Activated CD4-positive, alpha-beta T cell treated with anti-CD3 and anti-CD28 coated beads for 4 hours (primary cell): ENCODE measurements at places on chromosomes 7 and 10.

DNA sequence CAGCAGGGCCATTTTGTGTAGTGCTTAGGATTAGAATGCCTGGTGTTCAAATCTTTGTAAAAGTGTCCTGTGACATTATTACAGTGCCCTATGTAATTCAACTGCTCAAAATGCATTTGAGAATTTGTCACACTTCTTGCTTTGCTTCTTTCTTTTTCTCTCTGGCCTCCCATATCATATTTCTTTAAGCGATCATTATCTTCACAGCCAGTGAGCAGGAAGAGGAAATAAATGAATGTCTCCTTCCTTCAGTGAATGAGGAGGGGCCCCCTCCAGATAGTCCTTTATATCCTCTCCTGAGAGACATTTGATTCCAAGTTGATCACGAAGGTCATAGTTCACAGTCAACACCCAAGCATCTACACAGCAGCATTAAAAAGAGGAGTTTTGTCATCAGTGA is 425.1 kb upstream of the NPVF start:
- no peak for DNase-seq

DNA sequence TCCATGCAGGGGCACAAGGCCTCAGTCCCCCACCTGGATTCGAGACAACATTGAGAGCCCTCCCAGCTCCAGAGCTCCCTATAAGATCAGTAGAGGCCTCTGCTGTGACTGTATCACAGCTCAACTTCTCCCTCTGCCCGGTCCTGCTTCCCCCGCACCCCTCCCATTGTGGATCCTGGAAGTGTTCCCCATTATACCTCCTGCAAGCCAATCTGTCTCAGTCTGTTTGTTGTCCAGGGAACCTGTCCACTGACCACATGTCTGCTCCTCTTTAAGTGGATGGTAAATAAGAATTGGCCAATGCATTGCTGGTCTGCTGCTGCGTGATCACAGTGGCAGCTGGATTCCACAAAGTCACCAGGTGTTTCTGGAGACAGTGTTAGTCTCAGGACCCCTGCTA is 259.7 kb upstream of the HABP2 start:
- DNase-seq: no peak

DNA sequence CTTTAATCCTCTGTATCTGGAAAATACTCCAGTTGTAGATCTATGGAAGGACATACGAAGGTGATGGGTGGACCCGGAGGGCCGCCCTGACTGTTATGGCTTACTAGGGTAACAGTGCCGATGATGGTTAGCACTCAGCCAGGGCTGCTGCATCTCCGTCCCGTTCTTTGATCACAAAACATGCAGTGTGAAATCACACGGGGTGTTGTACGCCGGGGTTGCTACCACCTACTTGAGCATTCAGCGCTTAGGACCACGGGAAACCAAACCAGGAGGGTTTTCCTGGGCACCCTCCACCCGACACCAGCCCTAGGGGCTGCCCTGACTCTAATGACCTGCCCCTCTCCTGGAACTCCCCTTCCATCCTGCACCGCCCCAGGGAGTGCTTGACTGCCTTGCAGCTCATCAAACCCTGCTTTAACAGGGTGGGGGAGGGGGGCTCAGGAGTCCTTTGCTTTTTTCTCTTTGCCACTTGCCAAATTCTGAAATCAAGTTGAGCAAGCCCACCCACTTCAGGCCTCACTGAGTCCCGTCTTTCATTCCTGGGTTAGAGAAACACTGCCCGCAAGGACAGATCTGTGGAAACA is 20.4 kb downstream of the ZNF775 start:
- no peak for DNase-seq

GRCh38 chr7:4883372-4884144 is at the start of gene RADIL:
Gene RADIL (minus strand): TSS chr7:4883716. CDS start chr7:4878139, 5,577 bp downstream.
- DNase-seq: peak; percentile 77

GRCh38 chr7:97971120-97971989 is 18.6 kb downstream of the OCM2 start:
- peak; percentile 44 for DNase-seq

DNA sequence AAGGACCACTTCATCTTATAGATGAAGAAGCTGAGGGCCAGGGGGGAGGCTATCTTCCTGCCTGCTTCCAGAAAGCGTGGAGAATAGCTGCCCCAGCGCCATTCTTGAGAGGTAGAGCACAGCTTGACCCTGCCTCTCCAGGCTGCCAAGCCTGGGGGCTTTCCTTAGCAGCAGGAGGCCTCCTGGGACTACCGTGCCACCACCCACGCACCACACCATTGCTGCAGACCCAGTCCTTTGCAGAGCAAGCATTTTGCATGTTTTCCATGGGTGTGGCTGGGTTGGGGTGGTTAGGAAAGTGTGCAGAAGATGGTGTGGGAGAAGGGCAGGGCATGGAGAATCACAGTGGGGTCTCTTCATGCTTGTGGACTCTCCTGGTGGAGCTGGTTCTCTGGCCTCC is 64.9 kb downstream of the TBXAS1 start:
- DNase-seq: no peak

DNA sequence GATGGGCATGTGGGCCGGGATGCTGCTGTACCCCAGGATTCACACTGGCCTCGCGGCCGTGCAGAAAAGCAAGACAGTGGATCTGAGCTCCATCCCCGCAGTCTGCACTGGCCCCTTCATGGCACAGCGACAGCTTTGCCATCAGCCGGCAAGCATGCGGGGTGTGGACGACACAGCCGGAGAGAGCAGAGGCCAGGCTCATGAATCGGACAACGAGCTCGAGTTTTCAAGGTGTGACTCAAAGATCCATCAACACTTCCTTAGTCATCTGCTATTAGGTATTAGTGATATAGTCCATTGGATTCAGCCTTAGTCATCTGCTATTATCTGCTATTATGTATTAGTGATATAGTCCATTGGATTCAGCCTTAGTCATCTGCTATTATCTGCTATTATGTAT is 254.7 kb downstream of the KLF6 start:
- DNase-seq: no peak

DNA sequence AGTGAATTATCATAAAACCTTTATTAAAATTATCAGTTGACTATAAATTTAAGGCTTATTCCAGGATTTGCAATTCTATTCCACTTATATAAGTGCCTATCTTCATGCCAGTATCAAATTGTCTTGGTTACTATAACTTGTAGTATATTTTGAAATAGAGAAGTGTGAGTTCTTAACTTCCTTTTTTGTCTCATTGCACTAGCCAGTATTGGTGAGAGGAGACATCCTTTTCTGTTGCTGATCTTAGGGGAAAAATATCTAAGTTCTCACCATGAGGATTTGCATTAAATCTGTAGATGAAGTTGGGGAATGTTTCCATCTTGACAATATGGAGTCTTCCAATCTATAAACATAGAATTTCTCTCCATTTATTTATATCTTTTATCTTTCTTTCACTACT is 104.2 kb upstream of the MKI67 start:
- no peak for DNase-seq

GRCh38 chr10:67553254-67553653 is 142.7 kb downstream of the CTNNA3 start:
- no peak for DNase-seq

DNA sequence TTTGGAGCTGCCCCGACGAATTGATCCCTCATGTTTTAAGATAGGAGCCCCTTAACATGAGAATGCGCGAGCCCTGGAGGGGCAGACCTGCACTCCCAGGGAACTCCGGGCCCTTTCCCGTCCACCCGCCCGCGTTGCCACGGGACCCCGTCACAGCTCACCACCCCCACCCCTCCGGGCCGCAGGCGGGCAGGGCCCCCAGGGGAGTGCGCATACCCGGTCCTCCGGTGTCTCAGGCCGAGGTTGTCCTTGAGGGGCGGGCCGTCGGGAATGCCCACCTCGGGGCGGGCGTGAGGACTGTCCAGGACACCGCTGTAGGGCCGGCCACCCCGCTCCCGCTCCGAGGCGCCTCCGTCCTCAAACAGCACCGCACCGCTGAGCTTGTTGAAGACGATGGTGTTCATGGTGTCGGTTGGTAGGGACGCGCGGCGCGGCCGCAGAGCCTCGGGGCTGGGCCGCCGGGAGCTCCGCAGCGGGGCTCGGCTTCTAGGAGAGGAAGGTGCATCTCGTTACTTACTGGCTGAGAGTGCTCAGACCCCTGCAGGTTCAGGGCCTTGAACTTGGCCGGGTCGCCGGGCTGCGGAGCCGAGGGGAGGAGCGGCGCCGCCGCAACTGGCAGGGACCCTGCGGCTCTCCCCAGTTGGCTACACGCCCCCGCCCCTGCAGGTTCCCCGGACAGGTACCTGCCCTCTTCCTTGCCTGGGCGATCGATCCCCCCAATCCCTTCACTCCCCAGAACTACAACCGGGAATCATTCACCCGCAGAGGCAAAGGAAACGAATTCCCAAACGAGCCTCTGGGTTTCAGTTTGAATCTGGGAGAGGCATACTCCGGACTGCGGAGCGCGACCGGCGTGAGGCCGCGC is 2.4 kb downstream of the MKX start:
- peak; percentile 23 for DNase-seq

DNA sequence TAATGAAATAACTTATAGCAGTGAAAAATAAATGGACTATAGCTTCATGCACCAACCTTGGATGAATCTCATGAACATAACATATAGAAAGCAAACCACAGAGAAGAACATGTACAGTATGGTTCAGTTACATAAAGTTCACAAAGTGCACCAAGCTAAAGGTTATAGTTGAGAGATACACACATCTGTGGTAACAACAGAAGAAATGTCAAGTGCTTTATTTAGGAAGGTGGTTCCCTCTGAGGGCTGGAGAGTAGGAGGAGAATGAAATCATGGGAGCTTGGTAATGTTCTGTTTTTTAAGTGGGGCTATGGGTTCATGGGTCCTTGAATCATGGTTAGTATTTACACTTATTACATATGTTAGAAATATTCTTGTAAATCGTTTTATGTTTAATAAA is 323.3 kb downstream of the PHTF2 start:
- DNase-seq: no peak

DNA sequence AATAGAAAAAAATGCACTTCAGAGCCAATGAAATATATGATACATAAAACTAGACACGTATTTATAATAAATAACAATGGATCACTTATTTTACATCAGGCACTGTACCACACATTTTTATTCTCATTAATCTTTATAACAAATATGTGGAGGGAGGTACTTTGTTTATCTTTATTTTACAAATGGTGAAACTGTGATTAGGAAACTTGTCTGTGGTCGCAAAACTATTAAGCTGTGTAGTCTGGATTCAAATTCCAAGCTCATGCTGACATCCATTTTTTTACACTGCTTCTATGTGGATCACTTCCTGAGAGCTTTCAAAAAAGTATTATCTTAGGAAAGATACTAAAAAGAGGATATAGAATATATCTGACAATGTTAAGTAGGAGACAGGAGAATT is 978.6 kb downstream of the SORCS1 start:
- no peak for DNase-seq

- no peak for DNase-seq
Observed at GRCh38 chr10:72174297-72174662, 41.5 kb upstream of the ANAPC16 start.

DNA sequence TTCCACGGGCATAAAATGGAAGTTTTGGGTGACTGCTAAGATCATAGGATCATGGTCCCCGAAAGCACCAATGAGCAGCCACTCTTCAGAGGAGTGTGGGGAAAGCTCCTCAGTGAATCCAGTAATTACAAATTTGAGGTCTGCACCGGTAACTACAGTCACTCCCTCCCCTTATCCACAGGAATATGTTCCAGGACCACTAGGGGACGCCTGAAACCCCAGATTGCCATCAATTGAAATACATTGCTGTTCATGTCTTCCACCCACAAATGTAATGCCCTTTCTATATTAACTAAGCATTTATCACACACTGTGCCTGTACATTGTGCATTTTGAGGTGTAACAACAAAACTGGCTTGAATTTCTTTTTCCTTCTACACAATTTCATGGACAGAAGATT is 447.9 kb upstream of the PFKP start:
- DNase-seq: no peak

DNA sequence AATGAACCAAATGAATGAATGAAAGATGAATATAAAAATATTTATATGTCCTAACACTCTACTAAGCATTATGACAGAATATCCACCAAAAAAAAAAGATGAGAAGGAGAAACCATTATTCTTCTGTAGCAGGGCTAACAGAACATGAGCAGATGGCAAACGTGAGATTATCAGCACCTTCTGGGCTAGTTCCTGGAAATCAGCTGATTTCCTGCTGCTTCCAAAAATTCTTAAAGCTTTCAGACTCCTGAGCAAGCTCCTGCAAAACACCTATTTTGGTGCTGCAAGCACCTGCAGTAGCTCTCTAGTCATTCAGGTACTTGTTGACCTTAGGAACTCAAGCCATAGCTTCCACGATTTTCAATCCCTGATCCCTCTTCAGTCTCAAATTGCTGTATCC is 51.8 kb downstream of the NPSR1 start:
- no peak for DNase-seq

GRCh38 chr7:1457059-1457948 is 2.0 kb downstream of the MICALL2 start:
- no peak for DNase-seq

DNA sequence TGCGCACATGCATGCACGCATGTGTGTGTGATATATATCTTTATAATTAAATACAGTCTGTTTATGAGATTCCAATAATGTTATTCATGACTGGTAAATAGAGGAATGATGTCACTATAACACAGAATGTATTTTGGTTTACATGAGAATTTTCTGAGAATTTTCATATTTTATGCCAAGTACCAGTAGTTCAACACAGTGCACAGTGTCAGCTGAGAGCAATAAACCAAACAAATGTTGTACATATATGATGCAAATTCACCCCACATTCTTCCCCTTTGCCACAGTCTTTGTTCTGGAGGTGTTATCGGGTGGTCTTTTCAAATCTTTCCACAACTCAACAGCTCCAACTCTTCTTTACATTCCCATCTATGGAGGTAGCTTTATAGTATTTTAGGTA is 462.2 kb upstream of the GRM3 start:
- DNase-seq: no peak

- DNase-seq: no peak
Observed at GRCh38 chr10:100183481-100183880, 2.3 kb downstream of the ERLIN1 start.

DNA sequence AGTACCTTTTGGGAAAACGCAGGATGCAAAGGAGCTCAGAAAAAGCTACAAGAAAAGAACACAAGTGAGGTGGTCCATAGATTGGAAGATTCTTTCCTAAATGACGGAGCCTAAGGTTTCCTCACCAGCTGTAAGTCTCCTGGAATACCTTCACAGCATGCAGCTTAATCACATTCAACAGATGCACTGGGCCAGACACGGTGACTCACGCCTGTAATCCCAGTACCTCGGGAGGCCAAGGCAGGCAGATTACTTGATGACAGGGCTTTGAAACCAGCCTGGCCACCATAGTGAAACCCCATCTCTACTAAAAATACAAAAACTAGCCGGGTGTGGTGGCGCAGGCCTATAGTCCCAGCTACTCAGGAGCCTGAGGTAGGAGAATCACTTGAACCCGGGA is 228.7 kb downstream of the FRMD4A start:
- no peak for DNase-seq

GRCh38 chr7:112635742-112636141 is 154.5 kb downstream of the TMEM168 start:
- no peak for DNase-seq

- no peak for DNase-seq
Observed at GRCh38 chr7:85104432-85105205, 82.2 kb downstream of the SEMA3D start.

- DNase-seq: no peak
Observed at GRCh38 chr7:26729150-26729775, 135.1 kb downstream of the SKAP2 start.
